Activated CD8-positive, alpha-beta memory T cell treated with anti-CD3 and anti-CD28 coated beads, Interleukin-2, amount 50 U/mL, for 4 hours (primary cell): ENCODE measurements at places on chromosomes 2 and 18.

- DNase-seq, result no peak
These were observed 2.9 kb downstream of the C1QL2 start for GRCh38 chr2:119155633-119156032.

DNA sequence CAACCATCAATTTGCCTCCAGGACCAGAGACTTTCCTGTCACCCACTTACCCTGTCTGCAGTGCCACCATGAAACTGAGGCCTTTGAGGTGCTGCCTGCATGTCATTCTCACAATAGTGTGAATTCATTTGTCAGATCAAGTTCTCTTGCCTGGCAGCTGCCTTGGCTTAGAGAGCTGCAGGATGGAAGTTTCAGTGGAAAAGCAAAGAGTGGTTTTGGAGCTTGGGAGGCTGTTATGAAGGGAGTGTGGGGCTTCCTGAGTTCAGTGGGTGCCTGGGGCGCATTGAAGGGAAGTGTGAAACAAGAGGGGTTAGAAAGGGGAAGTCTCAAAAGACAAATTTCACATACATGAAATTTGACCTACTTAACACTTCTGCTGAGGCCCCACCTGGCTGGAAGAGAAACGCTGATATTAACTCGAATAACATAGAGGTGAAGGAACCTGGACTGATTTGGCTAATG is 7.9 kb upstream of the LBH start:
- DNase-seq, result no peak

DNA sequence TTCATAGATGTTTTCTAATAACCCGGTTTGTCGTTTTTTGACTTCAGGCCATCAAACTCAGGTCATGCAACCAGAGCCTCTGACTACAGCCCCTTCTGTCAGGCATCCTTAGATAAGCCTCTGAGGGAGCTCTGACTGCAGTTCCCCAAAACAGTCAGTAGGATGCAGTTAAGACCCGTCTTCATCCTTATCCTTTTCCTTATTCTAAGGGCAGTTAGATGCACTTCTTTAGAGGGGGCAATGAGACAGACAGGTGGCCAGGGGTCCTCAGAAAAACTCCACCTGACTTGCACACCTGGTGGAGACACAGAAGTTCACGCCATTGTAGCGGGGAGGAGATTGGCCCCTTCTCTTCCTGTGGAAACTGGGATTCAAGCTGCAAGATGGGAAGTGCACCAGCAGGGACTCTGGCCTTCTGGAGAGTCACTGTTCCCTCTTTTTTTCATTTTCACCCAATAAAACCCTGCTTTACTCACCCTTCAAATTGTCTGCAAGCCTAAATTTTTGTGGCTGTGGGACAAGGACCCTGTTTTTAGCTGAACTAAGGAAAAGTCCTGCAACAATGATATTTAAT is 104.8 kb upstream of the TFPI start:
- no peak for DNase-seq

GRCh38 chr2:237257471-237257951 is 156.5 kb downstream of the COL6A3 start:
- DNase-seq, result no peak

DNA sequence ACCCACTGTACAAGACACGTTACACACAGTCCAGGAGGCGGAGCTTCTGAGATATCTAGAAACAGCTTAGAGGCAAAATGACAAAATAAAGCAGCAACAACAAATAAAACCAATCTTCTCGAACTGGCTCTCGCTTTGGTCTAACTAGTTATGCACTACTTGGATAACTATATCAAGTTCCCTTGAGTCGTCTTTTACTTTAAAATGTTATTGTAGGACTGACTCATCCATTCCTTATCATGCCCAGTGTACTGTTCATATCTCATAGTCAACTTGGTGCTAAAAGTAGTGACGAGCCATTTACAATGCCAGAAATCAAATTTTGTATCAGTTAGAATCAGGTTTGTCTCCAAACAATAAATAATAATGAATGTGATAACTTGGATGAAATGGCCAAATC is 102.5 kb upstream of the SLC35G4 start:
- no peak for DNase-seq

GRCh38 chr2:158197940-158198339 is 96.3 kb downstream of the UPP2 start:
- no peak for DNase-seq

GRCh38 chr2:188494906-188495305 is 203.2 kb downstream of the GULP1 start:
- DNase-seq, result no peak

GRCh38 chr2:203786549-203787351 is 80.3 kb downstream of the CD28 start:
- no peak for DNase-seq

GRCh38 chr2:29449499-29449898 is 334.3 kb downstream of the CLIP4 start:
- DNase-seq, result no peak

DNA sequence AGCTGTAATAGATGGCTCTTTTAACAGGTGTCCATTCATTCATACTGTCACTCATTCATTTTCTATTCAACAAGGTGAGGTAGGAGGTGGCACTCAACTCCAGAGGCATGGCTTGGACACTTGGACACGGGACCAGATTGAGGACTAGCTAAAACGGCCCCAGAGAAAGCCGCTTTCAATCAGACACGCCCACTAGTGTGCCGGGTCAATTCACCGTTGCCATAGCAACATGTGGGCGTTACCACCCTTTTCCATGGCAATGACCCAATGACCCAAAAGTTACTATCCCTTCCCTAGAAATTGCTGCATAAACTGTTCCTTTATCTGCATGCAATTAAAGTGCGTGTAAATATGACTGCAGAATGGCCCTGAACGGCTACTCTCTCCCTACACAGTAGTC is 49.2 kb upstream of the LGALSL start:
- DNase-seq, result no peak

DNA sequence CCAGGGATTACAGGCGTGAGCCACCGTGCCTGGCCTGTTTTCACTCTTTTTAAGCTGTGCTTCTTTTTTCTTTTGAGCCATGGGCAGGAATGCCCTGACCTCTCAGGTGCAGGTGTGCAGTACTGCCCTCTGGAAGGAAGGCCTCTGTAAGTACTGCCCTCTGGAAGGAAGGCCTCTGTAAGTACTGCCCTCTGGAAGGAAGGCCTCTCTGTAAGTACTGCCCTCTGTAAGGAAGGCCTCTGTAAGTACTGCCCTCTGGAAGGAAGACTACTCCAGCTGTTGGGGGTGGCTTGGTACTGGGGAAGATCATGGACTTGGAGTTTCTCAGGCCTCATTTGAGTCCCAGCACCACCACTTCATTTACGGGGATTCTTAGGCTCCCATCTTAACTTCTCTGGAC is 248.5 kb upstream of the ID2 start:
- DNase-seq, result no peak

- no peak for DNase-seq
These were observed 262.5 kb upstream of the RAB6C start for GRCh38 chr2:129716781-129717559.

DNA sequence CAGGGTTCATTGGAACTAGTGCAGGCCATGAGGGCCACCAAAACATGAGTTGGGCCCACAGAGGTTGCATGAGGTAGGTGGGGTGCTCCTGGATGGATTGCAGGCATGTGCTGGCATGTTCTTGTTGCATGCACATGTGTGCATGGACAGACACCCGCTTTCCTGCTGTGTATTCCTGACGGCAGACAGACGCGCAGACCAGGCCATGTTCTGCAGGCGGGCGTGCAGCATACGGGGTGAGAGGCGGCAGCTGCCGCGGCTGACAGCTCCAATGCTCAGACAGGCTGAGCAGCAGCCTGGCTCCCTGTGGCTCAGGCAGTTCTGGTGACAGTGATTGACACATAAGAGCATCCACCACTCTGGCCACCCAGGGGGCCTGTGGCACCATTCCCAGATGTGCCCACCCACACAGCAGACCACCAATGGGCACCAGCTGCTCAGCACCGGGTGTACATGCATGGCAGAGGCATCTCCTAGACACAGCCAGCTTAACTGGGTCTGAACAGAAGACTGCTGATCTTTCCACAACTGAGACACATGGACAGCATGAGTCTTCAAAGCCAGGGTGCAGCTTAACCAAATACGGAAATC is 21.2 kb downstream of the HS1BP3 start:
- no peak for DNase-seq

- DNase-seq, result no peak
These were observed 38.3 kb downstream of the GCG start for GRCh38 chr2:162113776-162114168.

DNA sequence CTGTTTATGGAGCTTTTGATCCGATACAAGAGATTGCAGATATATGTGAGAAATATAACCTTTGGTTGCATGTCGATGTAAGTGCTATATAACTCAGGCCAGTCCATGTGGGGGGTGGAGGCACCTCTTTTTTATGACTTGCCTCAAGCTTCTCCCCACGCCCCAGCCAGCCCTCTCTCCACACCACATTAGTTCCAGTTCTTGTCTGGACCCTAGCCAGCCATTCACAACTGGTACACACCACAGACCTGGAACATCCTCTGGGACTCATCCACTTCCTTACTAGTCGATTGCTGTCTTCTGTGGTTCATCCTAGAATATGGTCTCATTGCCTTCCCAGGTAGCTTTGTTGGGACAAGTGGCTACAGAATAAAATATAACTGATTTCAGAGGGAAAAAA is 31.0 kb downstream of the GAD1 start:
- DNase-seq, result no peak

- DNase-seq, result peak; percentile 47
These were observed 278.0 kb downstream of the NEDD4L start for GRCh38 chr18:58321986-58322385.

GRCh38 chr2:219436491-219436890 is 1.8 kb downstream of the SPEG start:
- DNase-seq, result no peak

DNA sequence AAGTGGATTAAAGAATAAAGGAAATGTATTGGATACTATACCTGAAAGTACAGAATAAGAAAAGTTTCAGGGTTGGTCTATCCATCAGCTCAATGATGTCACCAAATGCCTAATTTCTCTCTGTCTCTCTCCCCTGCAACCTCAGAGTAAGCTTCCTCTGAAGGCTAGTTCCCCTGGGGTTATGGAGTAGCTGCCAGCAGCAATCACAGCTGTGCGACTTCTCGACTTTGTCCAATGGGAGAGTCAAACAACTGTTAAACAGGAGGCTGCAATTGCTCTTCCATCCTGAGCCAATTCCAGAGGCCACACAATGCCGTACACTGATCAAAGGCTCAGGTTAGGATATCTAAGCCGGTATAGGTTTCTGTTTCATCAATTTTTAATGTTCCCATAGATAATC is 95.3 kb upstream of the FANCL start:
- no peak for DNase-seq

GRCh38 chr2:36561237-36561944 is 36.6 kb downstream of the FEZ2 start:
- DNase-seq, result no peak

DNA sequence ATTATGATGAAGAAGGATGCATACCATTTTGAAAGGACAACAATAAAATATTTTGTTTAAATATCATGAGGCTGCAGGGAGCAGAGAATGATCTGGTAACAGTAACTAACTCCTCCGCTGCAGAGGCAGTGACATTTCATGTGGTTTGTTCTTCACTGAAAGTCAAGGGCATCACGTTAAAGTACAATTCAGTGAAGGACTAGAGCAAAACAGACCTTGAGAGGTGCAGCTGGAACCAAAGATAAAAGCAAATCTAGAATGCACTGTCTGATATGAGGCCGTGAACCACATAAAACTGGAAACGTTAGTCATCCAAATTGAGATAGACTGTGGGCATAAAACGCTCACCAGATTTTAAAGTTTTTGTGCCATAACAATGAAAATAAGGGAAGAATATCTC is 522.9 kb upstream of the TNP1 start:
- DNase-seq, result no peak

GRCh38 chr2:121125350-121125749 is 159.7 kb downstream of the TFCP2L1 start:
- DNase-seq, result no peak

DNA sequence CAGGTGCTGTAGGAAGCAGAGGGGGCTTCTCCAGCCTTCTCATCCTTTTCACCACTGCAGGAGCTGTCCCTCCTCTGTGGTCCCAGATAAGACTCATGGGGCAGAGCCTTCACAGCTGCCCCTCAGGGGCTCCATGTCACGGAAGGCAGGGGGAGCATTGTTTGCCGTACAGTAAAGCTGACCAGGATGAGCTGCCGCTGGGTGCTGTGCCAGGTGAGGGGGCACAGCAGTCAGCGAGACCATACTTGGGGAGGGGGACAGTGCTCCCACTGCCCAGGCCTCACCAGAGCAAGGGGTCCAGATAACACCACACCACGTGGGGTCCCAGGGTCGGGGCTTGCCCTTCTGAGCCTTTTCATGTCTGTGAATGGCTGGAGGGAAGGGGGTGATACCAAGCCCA is 46.3 kb downstream of the PLEKHB2 start:
- no peak for DNase-seq

DNA sequence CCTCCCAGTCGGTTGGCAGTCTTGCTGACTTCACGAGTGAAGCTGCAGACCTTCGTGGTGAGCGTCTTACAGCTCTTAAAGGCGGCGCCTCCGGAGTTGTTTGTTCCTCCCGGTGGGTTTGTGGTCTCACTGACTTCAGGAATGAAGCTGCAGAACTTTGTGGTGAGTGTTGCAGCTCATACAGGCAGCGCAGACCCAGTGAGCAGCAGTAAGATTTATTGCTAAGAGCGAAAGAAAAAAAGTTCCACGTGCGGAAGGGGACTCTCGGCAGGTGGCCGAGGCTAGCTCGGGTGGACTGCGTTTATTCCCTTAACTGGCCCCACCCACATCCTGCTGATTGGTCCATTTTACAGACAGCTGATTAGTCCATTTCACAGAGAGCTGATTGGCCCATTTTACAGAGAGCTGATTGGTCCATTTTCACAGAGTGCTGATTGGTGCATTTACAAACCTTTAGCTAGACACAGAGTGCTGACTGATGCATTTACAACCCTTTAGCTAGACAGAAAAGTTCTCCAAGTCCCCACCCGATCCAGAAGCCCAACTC is 240.3 kb downstream of the LRATD1 start:
- DNase-seq, result no peak

DNA sequence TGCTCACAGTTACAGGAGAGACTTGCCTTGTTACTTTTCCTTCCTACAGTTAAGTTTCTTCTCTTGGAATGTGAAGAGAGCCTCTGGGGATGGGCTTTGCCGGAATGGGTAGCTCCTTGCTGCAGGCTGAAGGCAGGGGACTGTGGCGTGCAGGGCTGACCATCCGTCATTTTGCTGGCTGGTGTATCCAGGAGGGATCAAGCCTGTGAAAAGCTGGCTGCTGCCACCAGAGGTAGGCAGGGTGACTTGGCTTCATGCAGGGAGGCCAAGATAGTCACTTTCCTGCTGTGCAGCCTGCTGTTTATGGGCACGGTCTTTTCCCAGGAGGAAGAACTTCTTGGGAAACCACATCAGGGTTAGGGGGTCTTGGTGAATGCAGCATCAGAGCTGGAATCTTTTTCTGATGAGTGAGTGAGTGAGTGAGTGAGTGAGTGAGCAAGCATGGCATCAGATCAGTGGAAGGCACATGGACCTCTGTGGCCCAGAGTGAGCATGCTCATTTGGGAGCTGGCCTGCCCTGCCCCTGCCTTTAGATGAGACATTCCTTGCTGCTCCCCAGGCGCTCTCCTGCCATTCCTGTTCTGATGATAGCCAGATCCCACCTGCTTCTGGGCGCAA is 33.0 kb downstream of the FHOD3 start:
- no peak for DNase-seq
